ENCODE measurements at places on chromosomes 11 and 22.

DNA sequence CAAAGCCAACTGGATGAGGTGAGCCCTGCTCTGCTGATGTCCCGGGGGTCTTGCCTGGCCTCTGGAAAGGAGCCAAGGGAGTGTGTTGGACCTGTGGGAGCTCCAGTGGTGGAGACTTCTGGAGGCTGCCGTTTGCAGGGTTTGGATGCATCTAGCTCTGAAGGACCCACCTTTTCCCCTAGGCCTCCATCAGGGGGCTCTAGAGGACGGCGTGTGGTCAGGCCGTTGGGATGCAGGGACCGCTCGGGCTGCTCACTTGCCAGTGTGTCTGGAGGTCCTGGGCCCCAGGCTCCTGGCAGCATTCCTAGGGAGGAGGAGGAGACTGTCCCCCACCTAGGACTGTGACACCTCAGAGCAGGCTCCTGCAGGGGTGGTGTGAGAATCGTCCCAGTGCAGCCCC lies 58.3 kb downstream of the PRDM11 start:
- no peak for DNase-seq

DNA sequence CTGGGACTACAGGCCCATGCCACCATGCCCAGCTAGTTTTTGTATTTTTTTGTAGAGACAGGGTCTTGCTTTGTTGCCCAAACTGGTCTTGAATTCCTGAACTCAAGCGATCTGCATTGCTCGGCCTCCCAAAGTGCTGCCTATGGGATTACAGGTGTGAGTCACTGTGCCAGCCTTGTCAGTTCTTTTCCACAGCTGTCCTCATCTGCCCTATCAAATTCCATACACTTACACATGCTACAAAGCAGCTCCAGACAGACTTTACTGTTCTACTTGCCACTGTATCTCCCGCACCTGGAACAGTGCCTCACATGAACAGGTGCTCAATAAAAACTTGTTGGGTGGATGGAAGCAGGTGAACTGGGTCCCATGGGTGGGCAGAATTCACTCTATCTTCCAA lies 8.2 kb downstream of the STX5 start:
- DNase-seq = no peak

DNA sequence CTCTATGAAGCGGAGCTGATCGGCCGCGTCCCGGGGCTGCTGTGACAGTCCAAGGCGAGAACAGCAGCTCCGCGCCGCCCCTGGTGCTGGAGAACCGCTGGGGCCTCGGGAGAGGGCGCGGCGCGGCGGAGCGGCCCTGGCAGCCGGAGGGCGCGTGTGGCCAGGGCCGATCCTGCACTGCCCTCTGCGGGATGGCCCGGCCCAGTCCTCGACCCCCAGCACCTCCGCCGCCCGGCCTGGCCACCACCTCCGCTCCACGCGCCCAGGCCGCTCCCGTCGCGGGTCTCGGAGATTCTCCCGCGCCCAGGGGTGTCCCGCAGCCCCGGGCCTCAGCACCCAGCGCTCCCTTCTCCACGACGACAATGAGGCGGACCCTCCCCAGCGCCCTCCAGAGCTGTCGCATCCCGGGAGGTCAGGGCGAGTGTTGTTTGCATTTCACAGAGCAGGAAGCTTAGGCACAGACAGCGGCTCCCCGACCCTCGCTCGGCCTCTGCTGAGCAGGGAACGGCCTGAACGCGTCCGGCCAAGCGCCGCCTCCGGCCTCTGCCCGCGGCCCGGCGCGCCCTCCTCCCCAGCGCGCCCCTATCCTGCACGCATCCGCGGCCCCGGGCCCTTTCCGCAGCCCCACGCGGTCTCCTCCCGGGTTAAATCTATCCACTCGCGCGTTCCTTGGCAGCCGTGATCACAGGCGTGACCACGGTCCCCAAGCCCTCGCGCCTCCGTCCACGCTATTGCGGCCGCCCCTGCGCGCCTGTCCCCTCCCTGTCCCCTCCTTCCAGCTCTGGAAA lies 109.7 kb downstream of the WNT7B start:
- DNase-seq = no peak

DNA sequence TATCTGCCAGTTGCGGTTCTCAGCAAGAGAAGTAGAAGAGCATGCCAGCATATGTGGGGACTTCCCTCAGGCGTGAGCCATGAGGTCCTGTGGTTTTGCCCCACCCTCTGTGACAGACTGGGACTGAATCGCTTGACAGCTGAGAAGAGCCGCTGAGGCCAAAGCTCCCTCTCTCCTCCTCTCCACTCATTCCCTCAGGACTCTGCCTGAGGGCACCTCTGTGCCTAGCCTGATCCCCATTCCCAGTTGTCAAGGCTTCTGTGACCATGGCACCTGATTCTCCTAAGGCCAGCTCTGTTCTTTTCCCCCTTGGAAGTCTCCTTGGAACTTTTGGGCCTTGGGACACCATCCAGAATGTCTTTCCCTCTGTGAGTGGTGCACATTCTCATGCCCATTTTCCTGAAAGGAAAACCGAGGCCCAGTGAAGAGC lies 27.0 kb downstream of the ART5 start:
- no peak for DNase-seq

- no peak for DNase-seq
Observed at GRCh38 chr11:61828629-61829407, 718 bp downstream of the FADS2 start.

All from left renal pelvis (tissue), 4 donors.